NCI-H1930 (cell line): ENCODE measurements at places on chromosomes 12 and 14.
A peak's percentile ranks its signal among the peaks of the same experiment; 100 is the strongest.

DNA sequence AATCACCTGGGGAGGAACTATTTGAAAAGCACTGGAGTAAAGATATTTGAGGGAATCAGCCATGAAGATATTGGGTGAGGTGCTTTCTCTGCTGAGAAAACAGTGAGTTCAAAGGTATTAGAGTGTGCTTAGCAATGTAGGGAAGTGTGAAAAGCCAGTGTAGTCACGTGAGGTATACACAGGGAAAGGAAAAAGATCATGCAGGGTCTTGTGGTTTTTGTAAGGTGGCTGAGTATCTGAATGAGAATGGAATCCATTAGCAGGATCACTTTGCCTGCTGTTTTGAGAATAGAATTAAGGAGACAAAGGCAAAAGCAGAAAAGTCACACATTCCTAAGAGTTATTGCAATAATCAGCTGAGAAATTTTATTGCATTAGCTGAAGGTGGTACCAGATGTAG, 193.0 kb downstream of the PIK3C2G start:
- no peak for DNase-seq

DNA sequence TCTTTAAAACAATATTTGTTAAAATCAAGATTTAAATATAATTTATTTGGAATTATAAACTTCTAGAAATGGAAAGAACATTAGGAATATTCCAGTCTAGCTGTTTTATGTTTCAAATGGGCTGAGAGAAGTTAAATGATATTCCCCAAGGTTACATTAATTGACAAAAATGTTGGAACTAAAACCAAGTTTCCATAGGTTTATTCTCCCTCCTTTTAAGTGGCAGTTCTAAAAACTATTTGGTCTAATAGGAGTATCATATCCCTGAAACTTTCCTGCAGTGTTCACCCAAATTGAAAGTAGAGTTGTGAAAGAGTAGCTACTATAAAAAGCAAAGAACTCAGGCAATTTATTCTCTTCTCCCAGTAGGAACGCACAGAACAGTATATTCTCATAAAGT, 1185.5 kb downstream of the LRFN5 start:
- no peak for DNase-seq

DNA sequence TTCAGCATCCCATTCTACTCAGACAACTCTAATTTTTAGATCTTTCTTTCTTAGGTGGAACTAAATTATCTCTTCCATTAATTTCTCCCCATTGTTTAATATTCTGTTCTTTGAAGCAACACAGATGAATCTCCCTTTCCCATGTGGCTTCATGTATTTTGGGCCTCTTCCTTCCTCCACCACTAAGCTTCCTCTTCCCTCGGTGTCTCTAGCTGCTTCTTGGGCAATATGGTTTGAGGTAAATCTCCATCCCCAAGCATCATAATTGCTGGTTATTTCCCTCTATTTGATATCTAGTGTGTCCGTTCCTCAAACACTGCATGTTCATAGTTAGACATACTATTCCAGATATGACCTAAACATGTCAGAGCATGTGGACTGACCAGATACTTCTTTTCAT, 119.2 kb downstream of the PELI2 start:
- no peak for DNase-seq

- no peak for DNase-seq
These were observed 163.6 kb upstream of the PLEKHG7 start for GRCh38 chr12:92539110-92539749.

- DNase-seq: no peak
These were observed 17.7 kb downstream of the NOC4L start for GRCh38 chr12:132161796-132162507.

GRCh38 chr14:49545716-49546115, 40.5 kb downstream of the RPS29 start:
- no peak for DNase-seq

DNA sequence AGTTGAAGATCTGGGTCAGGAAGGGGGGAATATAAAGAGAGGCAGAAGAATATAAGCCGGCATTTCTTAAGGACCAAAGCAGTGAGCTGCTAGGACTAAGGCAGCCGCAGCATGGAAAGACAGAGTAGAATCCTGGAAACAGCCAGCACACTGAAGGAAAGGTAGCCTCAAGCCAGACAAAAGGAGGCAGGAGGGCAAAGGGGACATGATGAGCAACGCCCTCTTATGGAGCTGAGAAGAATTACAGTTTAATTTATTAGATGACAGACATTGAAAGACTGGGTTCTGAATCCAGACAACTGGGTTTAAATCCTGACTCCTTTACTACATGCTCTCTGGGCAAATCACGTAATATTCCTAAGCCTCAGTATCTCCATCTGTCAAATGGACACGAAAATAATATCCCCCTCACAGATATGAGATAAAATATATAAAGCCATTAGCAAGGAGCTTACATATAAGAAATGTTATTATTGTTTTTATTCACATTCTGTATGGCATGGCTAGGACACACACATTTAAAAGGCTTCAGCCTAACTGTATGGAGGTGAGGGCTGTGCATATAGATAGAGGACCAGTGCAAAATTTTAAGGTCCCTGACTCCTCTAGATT, 8.1 kb upstream of the PCED1B start:
- DNase-seq: peak; percentile 55
